ENCODE measurements at places on chromosomes 13 and 19.

GRCh38 chr13:83211301-83211700, 671.0 kb downstream of the SLITRK1 start:
- peak; percentile 87 for DNase-seq

GRCh38 chr13:106581225-106581624, 13.3 kb upstream of the ARGLU1 start:
- no peak for DNase-seq

DNA sequence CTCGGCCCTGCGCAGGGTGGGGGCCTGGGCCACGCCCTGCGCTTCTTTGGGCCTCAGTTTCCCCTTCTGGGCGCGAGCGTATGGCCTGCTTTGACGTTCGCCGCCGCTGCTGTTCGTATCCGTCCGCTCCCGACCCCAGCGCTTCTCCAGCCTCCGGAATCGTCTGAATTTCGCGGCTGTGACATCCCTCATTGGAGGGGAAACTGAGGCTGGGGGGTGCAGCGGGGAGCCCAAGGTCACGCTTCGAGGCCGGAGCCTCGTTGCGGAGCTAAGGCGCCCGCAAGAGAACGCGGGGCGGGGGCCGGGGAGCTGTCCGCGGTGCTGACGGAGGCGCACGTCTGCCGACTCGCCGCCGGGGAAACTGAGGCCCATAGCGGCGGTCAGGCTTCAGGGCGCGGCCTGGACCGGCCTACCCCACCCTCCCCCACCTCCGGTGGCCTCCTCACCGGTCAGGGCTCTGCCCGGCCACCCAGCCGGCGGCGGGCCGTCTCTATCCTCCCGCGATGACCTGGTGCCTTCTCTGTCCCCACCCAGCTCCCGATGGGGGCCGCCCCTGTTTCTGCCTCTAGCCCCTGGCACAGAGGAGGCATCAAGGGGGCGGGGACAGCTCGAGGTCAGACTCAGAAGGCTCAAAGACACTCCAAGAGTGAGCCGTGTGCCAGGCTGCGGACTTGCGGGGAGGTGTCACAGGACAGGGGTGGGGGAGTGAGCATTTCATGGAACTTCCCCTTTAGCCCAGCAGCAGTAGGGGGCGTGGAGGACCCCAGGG, 3.0 kb upstream of the APC2 start:
- DNase-seq, result no peak

GRCh38 chr13:98169331-98169730, 7.7 kb downstream of the RNF113B start:
- DNase-seq, result no peak

DNA sequence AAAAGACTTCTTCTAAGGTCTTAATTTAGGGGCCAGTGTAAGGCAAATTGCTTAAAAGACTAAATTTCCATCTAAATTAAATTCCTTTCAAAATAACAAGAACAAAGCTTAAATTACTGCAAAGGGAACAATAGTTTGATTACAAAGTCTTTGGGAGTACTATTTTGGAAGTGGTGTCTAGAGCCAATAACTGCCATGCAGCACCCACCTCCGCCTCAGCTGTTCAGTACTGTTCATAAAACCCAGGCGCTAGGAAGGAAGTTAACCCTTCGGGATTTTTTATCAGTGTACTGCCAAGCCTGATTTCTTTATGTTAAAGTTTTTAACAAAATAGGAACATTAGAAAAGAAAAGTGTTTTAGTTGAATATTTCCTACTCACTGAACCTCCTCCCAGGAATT, 210.1 kb downstream of the LIG4 start:
- no peak for DNase-seq

DNA sequence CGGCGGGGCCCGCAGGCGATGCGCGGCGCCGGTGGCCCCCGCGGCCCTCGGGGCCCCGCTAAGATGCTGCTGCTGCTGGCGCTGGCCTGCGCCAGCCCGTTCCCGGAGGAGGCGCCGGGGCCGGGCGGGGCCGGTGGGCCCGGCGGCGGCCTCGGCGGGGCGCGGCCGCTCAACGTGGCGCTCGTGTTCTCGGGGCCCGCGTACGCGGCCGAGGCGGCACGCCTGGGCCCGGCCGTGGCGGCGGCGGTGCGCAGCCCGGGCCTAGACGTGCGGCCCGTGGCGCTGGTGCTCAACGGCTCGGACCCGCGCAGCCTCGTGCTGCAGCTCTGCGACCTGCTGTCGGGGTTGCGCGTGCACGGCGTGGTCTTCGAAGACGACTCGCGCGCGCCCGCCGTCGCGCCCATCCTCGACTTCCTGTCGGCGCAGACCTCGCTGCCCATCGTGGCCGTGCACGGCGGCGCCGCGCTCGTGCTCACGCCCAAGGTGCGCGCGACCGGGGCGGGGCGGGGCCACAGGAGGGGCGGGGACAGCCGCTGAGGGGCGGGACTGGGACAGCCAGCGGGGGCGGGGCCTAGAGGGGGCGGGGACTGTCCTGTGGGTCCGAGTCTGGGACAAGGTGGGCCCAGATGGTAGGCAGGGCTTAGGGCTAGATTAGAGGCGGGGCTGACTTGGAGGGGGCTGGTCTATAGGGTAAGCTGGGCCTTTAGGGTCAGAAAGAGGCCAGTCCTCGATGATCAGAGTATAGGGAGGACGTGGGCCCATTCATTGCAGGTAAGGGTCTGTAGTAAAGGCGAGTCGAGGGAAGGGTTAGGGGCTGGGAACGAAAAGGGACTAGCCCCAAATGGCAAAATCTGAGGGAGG, 5.1 kb downstream of the GRIN2D start:
- DNase-seq, result peak; percentile 84

- DNase-seq, result no peak
Measured at GRCh38 chr19:45878043-45878794, 7.7 kb downstream of the IRF2BP1 start.

DNA sequence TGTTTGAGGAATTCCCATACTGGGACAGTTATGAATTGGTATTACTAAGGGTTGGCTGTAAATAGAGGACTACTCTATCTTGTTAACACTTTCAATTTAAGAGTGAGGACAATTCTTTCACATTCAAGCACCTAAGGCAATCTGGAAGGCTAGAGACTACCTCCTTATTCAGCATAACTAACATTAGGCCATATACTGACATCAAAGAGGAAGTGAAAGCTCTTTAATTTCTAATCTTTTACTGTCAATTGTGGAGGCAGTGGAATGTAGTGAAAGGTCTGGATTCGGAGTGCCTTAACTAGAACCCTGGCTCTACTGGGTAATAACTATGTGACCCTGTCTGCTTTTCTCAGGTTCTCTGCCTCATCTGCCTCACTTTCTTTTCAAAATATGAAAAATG, 134.0 kb downstream of the UFM1 start:
- no peak for DNase-seq

DNA sequence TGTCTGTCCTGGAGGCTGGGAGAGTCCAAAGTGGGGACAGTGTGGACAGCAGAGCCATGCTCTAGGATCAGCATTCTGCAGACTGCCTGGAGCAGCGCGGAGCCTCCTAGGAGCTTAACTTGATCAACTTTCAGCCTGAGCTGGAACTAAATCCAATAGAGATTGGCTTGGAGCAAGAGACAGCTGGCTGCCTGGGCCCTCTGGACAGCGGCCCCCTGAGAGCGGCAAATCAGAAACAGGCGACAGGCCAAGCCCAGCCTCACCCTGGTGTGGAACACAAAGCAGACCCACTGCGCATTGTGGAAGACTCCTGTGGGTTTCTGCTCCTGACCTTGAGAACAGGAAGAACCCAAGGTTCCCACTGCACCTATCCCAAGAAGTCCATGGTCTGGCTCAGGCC, 462.2 kb downstream of the TSHZ3 start:
- no peak for DNase-seq

- DNase-seq, result peak; percentile 99
Measured at GRCh38 chr19:47598407-47599349, 10.3 kb upstream of the BICRA start.

GRCh38 chr13:100526318-100527000, 62.1 kb downstream of the GGACT start:
- no peak for DNase-seq

DNA sequence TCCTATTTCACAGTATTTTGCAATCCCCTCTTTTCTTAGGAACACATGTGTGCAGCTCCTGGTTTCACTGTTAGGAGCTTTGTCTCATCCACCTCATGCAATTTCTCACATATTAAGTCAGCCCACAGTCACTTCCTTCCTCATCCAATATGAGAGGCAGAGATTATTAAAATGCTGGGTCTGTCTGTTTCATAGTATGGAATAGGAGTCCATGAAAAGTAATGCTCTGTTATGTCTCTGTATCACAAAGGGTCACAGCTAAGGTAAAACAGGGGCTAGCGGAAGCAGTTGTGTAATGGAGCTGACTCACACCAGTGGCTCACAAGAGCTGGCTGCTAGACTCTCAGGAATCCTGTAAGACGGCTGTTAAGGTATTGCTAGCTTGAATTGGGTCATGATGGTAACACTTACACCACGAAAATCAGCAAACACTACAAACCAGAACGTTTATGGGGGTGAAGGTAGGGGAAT, 216.5 kb downstream of the EFNB2 start:
- DNase-seq, result peak; percentile 85

DNA sequence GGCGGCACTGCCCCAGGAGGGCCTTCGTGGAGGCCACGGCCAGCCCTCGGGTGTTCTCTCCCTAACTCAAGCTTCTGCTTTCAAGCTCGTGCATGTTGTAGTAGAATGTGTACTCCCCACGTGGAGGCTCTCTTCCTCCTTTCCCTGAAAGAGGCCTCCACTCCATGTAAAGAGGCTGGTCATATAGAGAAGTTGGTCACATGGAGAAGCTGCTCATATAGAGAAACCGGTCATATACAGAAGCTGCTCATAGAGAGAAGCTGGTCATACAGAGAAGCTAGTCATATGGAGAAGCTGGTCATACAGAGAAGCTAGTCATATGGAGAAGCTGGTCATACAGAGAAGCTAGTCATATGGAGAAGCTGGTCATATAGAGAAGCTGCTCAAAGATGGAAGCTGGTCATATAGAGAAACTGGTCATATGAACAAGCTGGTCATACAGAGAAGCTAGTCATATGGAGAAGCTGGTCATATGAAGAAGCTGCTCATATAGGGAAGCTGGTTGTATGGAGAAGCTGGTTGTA, 152.5 kb downstream of the COL4A1 start:
- DNase-seq, result no peak

GRCh38 chr13:97982286-97982685, 28.8 kb downstream of the IPO5 start:
- peak; percentile 38 for DNase-seq

DNA sequence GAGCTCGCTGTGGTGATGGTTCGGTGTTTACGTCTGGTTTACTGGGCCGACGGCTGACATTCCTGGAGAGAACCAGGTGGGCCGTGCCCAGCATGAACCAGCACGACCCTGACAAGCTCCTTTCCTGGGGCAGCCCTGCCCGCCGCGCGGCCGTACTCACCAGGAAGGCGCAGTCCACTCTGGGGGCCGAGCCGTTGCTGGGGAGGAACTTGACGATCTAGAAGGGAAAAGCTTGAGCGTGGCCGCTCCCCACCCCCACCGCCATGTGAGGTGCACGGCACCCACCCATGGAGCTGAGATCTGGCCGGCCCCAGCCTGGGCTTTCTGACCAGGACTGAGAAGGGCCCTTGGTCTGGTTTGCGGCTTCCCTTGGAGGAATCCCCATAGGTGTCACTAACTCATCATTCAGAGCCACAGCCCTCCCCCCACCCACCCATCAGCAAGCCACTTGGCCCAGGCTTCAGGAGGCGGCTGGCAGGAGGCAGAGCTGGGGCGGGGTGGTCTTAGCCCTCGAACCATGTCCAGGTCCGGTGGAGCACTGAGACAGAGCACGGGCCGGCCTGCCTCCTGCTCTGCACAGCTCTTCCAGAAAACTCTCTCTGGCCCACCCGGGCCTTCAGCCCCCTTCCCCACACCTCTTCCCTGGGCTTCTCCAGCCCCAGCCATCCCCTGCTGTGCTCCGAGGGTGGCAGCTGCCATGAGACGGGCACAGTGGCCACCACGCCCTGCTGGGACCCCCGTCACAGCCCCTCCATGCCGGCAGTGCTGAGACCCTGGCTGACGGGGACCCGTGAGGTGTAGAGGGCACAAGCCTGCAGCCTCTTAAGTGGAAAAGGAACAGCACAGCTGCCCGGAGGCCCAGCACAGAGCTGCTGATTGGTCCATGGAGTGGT, 6.2 kb downstream of the ATP4B start:
- DNase-seq, result no peak

GRCh38 chr19:7674010-7675005, 2.6 kb upstream of the MCEMP1 start:
- peak; percentile 65 for DNase-seq

- no peak for DNase-seq
Measured at GRCh38 chr13:95298169-95298965, 2.9 kb downstream of the ABCC4 start.

- DNase-seq, result no peak
Measured at GRCh38 chr19:10544753-10545251, 1.1 kb downstream of the ATG4D start.

DNA sequence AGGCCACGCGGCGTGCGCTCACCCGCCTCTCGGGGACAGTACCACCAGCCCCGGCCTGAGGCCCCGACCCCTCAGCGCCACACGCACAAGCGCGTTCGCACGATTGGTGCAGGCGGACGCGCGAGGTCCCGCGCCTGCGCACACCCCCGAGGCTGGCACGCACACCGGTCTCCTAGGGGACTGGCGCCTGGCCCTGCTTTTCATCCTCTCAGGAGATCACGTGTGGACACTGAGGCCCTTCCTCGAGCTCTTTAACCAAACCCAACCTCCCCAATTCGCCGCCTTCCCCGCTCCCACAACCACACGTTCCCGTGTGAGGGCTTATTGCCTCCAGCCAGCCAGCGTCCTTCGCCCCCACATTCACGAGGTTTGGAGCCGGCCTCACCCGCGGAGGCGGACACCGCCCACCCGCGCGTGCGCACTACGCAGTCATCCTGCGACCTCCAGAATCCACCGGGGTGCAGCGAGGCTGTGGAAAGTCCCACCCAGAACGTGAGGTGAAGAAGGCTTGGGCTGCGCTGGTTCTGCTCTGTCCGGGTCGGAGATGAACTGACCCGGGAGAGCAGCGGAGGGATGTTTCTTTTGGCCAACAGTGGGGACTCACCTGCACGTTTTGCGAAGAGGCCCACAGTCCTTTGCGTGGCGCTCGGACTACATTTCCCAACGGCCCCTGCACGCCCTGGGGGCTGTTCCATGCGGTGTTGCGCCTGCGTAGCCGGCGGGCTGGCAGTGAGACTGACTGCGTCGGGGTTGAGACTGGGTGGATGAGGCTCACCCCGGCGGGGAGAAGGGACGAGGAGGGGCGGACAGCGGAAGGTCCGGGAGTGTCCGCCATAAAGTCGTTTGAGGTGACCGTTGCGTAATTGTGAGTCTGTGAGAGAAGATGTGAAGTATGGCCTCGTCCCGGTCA, 539 bp upstream of the ZNF667 start:
- DNase-seq, result peak; percentile 92

GRCh38 chr13:109818886-109819285, 32.5 kb upstream of the IRS2 start:
- DNase-seq, result peak; percentile 42

DNA sequence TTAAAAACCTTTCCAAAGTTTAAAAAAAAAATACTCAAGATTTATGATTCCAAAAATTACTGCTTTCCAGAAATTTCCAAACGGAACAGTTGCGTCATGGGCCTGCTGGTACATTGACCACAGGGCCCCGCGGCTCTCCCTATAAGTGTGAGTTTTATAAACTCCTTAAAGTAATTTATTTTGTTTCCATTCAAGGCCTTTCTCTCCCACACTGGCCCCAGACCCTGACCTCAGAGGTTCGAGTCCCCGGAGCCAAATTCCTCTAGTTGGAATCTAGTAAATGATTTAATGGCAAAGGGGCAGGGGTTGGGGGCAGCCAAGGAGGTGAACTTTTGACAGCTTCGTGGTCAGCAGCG, 97.5 kb downstream of the INSR start:
- DNase-seq, result no peak

- peak; percentile 21 for DNase-seq
Measured at GRCh38 chr13:28623782-28624706, 34.9 kb upstream of the POMP start.

All from EL (cell line).